Neural crest cell (in vitro differentiated cells): ENCODE measurements at places on chromosomes 4 and X.

DNA sequence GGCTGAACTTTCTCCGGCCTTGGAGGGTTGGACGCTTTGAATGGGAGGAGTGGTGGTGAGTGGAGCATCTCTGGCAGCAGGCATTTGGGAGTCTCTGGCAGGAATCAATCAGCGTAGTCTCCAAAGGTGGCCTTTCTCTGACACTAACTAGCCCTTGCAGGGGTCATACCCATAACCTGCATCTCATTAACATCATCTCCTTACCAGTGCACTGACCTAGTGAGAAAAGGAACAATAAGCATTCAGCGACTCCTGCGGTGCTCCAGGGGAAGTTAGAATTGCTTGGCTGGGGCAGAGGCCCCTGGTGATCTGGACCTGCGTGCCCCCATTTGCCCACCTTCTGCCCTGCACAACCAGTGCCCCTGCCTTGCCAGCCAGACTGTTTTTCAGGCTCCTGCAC is 161.9 kb downstream of the PTTG2 start:
- H3K27ac ChIP-seq: peak overlapping the region; percentile 64
- DNase-seq: no peak
- no peaks in the 10 kb centered on the region for H3K27me3 ChIP-seq
- H3K4me3 ChIP-seq: no peak overlapping the region
- peaks cover 36% of the 10 kb centered on the region for H3K4me1 ChIP-seq
- peaks cover 18% of the 10 kb centered on the region for H3K36me3 ChIP-seq

DNA sequence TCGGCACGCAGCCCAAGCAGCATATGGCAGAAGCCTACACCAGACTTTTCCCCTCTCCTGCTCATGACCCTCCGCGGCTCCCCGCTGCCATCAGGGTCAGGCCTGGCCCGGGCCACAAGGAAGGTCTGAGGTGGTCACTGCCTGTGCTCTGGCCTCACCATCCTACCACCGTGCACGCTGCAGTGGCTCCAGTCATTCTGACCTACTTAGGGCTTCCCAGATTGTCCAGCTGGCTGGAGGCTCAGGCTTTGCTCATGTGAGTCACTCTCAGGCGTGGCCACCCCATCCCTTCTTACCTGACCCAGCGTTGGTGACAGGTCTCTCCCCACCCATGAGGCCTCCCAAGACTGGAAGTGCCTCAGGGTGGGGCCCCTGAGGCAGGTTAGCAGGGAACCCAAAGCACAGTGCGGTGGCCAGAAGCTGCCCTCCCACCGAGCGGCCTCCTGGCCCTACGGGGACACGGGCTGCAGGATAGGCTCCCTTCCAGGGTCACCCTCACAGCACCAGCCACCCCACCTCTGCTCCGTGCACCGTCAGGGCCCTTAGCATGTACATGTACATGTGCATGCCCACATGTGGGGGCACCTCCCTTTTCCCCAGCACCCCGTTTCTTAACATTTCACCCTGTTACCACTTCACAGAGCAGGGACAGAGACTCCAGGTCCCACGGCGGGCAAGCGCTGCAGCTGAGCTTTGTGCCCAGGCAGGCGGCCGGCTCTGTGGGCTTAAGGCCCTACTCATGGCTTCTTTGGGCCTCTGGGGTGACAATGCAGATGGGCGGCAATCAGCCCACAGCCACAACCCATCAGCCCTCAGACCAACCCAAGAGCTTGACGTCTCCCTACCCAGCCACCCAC is 2.2 kb downstream of the TREX2 start:
- no peak for DNase-seq
- no peak overlapping the region for H3K27ac ChIP-seq
- H3K36me3 ChIP-seq: peaks cover 3% of the 10 kb centered on the region
- H3K4me1 ChIP-seq: peaks cover 4% of the 10 kb centered on the region
- H3K4me3 ChIP-seq: no peak overlapping the region
- H3K27me3 ChIP-seq: peaks cover 13% of the 10 kb centered on the region

DNA sequence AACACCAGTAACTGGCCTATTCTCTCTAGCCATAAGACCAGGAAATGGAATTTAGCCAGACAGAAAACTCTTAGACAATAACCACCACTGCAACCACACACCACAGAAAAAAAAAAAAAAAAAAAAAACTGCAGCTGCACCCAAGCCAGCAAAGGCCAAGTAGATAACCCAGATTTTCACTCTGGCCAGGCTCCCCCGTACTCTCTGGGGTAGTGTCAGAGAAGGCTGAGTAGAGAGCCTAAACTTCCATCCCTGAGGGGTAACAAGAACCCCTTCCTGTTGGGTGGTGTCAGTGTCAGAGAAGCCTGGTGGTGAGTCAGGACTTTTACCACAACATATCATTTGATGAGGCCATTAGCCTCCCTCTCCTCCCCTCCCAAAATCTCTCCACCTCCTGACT is 5.6 kb upstream of the DLG3 start:
- peaks cover 39% of the 10 kb centered on the region for H3K27me3 ChIP-seq
- DNase-seq: no peak
- no peak overlapping the region for H3K4me3 ChIP-seq
- no peaks in the 10 kb centered on the region for H3K36me3 ChIP-seq
- H3K27ac ChIP-seq: no peak overlapping the region

DNA sequence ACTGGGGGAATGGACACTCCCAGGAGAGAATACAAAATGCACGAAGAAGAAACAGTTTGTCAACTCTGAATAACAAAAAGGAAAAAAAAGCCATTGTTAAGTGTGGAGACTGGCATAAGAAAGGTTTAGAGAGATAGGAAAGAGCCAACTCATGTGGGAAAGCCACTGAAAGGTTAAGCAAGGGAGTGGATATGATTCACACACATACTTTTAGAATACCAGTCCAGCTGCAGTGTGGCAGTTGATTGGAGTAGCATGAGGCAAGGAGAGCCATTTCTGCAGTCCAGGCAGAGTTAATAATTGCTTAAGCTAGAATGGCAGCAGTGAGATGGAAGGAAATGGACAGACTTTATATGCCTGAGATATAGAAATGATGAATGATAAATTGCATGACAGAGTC is 36.9 kb upstream of the ADAD1 start:
- DNase-seq: no peak
- no peaks in the 10 kb centered on the region for H3K4me1 ChIP-seq
- no peak overlapping the region for H3K27ac ChIP-seq
- H3K4me3 ChIP-seq: no peak overlapping the region
- no peaks in the 10 kb centered on the region for H3K27me3 ChIP-seq
- H3K36me3 ChIP-seq: peaks cover 7% of the 10 kb centered on the region

DNA sequence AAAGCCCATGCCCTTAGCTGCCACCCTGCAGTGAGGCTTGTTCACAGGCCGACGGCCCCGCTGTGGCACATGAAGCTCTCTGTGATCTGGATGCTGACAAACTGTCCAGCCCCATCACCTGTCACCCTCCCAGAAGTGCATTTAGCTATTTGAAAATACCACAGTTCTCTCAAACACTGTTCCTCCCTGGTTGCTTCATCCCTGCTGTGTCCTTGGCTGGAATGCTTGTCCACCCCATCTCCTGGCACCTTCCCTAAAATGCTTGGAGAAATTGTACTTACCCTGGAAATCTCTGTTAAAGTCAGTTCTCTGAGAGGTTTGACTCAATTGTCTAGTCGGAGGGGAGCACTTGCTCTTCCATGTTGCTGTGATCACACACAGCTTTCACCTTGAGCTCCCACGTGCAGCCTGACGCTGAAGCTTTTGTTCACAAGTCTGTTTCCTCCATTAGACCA is 10.1 kb downstream of the SYNPO2 start:
- H3K36me3 ChIP-seq: no peaks in the 10 kb centered on the region
- no peak overlapping the region for H3K4me3 ChIP-seq
- H3K27ac ChIP-seq: no peak overlapping the region
- H3K27me3 ChIP-seq: peaks cover 6% of the 10 kb centered on the region

DNA sequence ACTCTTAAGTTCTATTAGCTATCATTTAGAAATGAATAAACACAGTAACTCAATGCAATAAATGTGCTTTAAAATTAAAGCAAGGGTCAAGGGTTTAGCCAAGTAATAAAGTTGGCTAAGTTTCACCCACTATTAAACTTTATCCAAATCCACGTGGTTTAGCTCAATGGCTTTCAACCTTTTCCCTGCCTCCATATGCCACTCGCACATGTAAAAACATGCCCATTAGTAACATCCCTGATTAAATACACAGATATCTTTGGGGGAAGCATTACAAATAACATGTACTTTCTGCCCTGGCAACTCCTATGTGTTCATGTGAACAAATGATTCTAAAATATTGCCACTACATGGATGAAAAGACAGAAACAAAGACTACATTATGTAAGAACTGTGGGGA is 130.8 kb downstream of the ZAR1 start:
- H3K36me3 ChIP-seq: peaks cover 13% of the 10 kb centered on the region
- no peak overlapping the region for H3K4me3 ChIP-seq
- no peak for DNase-seq
- peaks cover 5% of the 10 kb centered on the region for H3K4me1 ChIP-seq
- no peaks in the 10 kb centered on the region for H3K27me3 ChIP-seq
- no peak overlapping the region for H3K27ac ChIP-seq

DNA sequence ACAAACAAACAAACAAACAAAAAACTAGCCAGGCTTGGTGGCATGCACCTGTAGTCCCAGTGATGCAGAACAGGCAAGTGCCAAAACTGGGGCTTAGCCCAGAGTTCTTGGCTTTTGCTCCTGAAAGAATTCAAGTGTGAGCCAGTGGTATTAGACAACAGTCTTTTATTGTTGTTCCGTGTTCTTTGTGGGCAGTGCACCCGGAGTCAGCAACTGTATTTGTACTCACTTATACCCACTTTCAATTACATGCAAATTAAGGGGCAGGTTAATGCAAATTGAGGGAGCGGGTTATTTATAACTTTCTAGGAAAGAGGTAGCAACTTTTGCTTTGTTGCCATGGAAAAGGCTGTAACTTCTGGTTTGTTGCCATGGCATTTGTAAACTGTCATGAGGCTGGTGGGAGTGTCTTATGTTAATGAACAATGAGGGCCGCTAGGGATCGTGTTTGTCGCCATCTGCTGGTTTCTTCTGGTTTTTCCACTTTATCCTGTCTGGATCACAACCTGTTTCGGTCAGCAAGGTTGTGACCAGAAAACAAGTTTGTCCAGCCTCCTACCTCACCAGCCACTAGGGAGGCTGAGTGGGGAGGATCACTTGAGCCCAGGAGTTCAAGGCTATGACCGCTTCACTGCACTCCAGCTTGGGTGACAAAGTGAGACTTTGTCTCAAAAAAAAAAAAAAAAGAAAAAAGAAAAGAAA is 88.8 kb upstream of the ESX1 start:
- no peak overlapping the region for H3K27ac ChIP-seq
- H3K4me1 ChIP-seq: peaks cover 4% of the 10 kb centered on the region
- peak; percentile 66 for DNase-seq
- H3K36me3 ChIP-seq: no peaks in the 10 kb centered on the region
- H3K4me3 ChIP-seq: no peak overlapping the region

GRCh38 chr4:31086756-31087330 is 366.7 kb downstream of the PCDH7 start:
- H3K4me3 ChIP-seq: no peak overlapping the region
- no peaks in the 10 kb centered on the region for H3K36me3 ChIP-seq
- no peak overlapping the region for H3K27ac ChIP-seq

DNA sequence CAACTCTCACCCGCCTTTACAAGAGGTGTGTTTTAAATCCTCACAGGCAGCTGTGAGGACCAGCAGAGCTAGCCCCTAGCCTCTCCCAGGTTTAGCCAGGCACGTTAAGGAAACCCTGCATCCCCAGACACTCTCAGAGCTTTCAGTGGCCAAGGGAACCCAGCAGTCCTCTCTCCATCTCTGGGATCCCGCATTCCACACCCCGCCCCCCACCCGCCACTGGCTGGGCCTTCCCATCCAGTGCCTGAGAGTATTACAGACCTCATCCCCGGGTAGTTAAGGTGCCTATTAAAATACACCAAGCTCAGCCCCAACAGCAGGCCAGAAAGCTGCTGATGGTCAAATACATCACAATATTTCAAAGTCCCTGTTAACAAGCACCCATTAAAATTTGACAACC is 256.2 kb downstream of the BCOR start:
- H3K27me3 ChIP-seq: no peaks in the 10 kb centered on the region
- H3K4me3 ChIP-seq: no peak overlapping the region
- DNase-seq: no peak
- H3K36me3 ChIP-seq: no peaks in the 10 kb centered on the region

DNA sequence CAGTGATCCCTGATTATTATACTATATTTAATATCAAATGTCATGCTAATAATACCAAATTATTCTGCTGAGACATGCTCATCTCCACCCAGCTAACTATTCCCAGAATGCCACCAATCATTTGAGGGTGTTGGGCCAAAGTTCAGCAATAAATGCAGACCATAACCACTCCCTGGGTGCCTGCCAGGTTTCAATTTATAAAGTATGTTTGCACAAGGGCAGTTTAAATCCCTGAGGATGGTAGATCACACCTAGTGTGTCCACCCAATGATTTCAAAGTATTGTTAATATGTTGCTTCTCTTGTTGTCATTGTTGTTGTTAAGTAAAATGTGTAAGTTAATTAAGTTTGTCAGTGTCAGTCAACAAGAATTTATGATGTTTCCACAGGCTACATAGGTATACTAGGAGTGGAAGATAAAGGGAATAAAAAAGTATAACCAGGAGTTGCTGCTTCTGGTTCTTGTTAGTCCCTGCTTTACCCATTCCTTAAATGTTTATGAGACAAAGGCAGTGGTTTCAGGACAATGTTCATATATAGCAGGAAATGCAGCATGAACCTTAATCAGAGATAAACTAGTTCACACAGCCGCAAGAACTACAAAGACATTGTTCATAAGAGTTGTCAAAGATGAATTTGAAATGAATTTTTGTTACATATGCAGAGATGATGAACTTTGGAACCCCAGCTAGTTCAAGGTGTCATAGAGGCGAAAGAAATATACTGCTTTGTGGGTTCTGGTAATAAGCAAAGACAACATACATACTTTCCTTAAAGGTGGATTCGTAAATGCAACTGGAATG is 25.5 kb downstream of the HPGD start:
- no peaks in the 10 kb centered on the region for H3K36me3 ChIP-seq
- H3K4me3 ChIP-seq: no peak overlapping the region
- H3K4me1 ChIP-seq: peaks cover 3% of the 10 kb centered on the region
- DNase-seq: no peak
- no peaks in the 10 kb centered on the region for H3K27me3 ChIP-seq

- no peak overlapping the region for H3K4me3 ChIP-seq
- peaks cover 40% of the 10 kb centered on the region for H3K4me1 ChIP-seq
- H3K27ac ChIP-seq: no peak overlapping the region
- DNase-seq: no peak
- H3K36me3 ChIP-seq: peaks cover 3% of the 10 kb centered on the region
- no peaks in the 10 kb centered on the region for H3K27me3 ChIP-seq
These were observed 52.5 kb upstream of the ATXN3L start for GRCh38 chrX:13372203-13372980.

GRCh38 chr4:33626221-33626620 is 2618.1 kb downstream of the ARAP2 start:
- no peak for DNase-seq
- H3K27ac ChIP-seq: no peak overlapping the region
- peaks cover 4% of the 10 kb centered on the region for H3K4me1 ChIP-seq
- no peaks in the 10 kb centered on the region for H3K36me3 ChIP-seq
- H3K27me3 ChIP-seq: no peaks in the 10 kb centered on the region

- no peak overlapping the region for H3K4me3 ChIP-seq
- H3K4me1 ChIP-seq: no peaks in the 10 kb centered on the region
- H3K27ac ChIP-seq: no peak overlapping the region
- no peaks in the 10 kb centered on the region for H3K36me3 ChIP-seq
These were observed 630.3 kb upstream of the KLHL4 start for GRCh38 chrX:86887341-86887740.
